ENCODE measurements at places on chromosomes 1 and 21. TPM values are rescaled to one million over a fixed set of nuclear protein-coding genes. Genes with fewer than 3 reads are reported as not detected.

Gene ANKRD34A
- total RNA-seq: 0.32 TPM

Gene SYT14
- not detected for total RNA-seq

Gene ERG
- 18.9 TPM for total RNA-seq

Gene FMO2
- 138 TPM for total RNA-seq

Gene FCGR3B
- total RNA-seq: 5.7 TPM

Measured in omental fat pad (tissue), 4 donors.